Adrenal gland (tissue), 19 donors: ENCODE measurements at places on chromosomes 6 and 20.

GRCh38 chr6:23977706-23978105, 148.3 kb upstream of the NRSN1 start:
- DNase-seq: no peak

DNA sequence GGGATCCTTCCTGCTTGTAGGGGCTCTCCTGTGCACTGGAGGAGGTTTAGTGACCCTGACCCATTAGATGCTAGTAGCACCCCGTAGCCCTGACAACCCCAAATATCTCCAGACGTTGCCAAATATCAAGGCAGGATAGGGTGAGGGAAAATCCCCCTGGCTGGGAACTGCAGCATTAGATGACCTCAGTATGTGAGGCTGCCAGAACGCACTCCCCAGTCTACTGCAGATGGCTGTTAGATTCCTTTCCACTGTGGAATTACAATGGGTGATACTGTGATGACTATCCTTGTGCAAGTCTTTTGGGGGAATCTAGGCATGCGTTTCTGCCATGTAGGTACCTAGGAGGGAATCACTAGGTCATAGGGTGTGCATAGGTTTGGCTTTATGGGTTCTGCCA, 226.3 kb upstream of the KCNG1 start:
- DNase-seq: no peak

DNA sequence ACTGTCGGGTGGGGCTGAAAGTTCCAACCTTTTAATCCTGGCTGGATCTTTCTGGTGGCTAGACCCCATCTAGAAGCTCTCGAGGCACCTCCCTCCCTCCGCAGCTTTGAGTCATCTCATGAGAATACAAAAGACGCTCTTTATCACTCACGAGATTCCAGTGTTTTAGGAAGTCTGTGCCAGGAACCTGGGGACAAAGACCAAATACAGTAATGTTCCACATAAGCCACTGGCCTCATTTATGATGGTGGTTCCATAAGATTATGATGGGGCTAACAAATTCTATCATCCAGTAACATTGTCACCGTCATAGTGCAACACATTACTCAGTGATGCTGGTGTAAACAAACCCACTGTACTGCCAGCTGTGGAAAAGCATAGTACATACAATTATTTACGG, 48.7 kb downstream of the NCOA7 start:
- peak; percentile 45 for DNase-seq

DNA sequence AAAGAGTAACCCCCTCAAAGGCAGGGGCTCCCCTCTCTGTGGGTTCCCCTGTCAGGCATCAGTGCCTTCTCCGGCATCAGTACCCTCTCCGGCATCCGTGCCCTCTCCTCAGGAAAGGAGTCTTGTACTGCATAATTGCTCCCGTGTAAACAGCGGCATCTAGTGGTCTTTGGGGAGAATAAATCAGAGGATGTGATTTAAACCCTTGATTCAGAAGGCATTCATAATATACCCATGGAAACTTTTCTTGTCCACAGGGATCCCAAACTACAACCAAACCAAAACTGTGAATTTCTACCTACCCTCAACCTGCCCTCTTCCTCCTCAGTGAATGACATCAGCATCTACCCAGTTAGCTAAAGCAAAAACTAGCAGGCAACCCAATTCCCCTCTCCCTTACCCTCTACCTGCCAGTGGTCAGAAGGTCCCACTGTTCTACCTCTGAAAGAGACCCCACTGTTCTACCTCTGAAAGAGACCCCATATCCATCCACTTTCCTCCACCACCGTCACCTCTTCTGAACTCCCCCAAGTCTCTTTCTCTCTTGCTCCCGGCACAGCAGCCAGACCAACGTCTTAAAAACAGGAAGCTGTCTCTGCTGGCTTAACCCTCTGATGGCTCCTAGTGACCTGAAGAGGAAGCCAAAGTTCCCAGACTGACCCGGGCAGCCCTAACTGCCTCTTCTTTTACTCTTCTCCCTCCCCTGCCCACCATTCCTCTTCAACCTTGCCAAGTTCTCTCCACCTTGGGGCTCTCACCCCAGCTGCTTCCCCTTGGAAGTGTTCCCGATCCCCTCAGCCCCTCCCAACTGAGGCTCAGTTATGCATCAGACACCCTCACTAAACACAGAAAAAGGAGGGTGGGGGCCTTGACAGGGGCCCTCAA, 27.2 kb downstream of the UBE2V1 start:
- no peak for DNase-seq

- no peak for DNase-seq
These were observed 2.0 kb upstream of the CAPN11 start for GRCh38 chr6:44156494-44157151.

DNA sequence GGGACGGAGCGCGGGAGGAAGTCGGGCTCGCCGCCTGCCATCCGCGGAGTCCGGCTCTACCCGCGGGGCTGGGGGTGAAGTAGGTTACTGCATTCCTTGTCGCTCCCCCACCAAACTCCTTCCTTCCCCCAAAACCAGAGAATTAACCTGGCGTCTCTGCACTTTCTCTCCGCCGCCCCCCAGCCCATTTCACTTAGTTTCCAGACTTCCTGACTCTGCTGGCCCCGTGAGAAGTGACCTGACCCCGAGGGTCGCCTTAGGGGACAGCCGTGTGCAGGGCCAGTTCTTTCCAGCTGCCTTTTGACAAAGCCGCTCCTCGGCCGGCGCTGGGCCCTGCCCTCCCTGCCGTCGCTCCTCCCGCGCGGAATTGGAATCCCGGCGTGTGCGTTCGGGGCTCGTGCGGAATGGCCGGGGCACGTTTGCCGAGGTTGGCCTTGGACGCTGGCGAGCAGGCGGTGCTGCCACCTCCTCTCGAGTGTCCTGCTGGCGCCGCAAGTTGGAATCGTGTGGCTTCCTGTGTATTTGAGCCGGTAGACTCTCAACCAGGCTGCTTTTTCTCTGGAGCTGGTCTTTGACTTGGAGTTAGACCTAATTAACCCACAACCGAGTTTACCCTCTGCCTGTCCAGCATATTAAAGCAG, 650 bp downstream of the DCBLD1 start:
- peak; percentile 77 for DNase-seq

DNA sequence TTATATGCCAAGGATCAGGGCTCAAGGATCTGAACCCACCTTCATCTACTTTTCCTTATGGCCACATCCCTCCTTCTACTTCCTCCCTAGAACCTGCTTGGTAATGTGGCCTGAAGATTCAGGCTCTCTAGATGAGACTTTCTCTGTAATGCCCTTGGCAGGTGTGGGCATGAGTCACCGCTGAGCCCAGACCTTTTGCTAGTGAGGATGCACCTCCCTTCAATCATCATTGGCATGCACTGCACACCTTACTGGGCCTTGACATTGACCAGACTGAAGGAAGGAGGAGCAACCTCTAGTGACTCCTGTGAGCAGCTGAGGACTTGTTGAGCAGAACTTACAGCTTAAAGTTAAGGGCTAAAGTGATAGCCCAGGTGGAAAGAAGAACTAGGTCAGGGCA, 405.3 kb downstream of the MAFB start:
- no peak for DNase-seq

GRCh38 chr20:59258221-59258621, 42.2 kb upstream of the EDN3 start:
- no peak for DNase-seq

- DNase-seq: no peak
These were observed 44.2 kb downstream of the MOXD1 start for GRCh38 chr6:132357120-132357519.

DNA sequence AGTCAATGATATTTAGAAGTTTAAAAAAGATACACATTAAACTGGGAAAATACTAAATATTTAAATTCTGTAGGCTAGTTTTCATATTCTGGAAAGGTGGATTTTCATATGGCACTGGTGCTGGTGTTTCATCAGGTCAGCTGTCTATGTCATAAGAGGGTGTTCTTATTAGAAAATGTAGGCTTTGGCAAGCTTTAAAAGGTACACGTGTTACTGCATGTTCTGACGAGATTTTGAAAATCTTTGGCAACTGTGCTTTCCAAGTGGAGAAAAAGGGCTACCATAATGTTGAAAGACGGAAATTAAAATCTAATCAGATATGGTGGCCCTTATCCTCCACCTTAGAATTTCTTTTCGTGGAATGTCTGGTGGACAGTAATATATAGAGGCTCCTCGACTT, 30.0 kb downstream of the SLC22A3 start:
- DNase-seq: no peak

DNA sequence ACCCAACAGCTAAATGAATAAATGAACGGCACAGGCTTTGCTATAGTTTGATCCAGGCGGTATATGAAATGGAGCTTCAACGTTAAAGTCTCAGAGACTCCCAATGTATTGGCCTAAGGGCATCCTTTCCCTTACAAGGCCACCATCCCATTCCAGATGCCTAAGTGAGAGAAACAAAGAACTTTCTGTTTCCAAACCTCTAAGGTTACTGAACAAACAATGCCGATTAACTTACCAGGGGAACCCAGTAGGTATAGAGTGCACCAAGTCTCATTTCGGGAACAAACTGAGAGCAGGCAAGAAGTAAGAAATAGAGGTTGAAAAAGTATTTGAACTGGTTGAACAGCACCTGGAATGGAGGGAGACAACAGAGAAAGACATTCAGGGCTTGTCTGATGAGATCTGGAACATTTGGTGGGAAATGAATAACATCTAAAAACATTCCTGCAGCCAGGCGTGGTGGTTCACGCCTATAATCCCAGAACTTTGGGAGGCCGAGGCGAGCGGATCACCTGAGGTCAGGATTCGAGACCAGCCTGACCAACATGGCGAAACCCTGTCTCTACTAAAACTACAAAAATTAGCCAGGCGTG, 42.5 kb downstream of the ATP9A start:
- no peak for DNase-seq

DNA sequence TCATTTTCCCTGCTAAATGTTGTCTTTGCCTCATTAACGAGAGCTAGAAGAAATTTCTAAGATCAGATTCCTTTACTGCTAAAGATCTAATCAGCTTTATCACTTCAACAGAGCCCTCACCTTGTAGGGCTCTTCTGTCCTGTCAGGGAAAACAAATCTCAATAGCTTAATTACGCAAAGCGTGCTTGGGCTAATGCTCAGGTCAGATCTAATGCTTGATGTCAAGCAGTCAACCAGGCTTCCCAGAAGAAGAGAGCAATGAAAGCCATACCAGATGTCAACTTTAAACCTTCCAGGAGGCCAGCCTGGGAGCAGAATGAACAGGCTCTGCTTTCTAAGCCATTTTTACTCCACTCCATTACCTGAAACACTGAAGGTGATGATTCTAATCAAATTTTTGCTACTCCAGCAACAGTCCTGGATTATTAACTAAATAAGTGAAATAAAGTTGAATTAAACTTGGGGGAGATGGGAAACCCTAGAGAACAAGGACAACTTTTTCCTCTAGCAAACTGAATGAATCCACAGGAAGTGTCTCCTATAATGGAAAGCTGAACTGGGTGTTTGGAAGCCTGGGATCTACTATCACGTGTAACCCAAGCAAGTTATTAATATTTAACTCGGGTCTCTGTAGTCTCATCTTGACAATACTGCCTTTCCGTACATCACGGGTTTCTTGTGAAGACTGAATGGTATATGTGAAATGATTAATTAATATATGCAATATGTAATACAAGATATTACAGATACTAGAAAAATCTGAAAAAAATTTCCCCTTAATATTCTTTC, 273.7 kb downstream of the PTPRK start:
- no peak for DNase-seq

DNA sequence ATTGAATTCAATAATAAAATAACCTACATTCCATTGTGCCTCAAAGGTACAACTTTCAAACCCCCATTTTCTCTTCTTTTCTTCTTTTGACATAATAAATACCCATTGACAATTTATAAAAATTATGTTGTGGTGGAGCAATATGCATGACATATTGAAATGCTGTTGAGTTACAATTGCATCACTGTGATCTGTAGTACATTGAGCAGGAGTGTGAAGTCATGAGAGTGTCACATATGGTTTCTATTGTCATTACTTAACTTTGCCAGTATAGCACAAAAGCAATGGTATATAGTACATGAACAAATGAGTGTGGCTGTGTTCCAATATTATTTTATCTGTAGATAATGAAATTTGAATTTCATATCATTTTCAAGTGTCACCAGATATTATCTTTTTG, 441.3 kb downstream of the GJA1 start:
- DNase-seq: no peak

DNA sequence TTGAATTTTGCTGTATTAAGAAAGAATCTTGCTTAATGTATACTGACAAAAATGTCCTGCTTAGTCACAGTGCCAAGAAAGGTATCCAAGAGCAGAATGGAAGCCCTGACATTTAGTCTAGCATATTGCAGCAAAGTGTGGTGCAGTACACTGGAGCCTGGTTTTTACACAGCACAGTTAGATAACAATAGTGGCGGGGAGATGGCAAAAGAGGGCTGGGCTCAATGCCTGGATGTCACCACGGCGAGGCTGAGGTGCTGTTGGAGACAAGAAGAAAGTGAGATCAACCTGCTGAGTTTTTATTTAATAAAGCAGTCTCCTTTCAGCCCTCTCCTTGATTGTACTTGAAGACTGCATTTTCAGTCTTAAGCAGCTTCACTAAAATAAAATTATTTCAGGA, 426.0 kb downstream of the LMBRD1 start:
- no peak for DNase-seq
